Germinal center (tissue), 1 donor: ENCODE measurements at places on chromosomes 16 and 17.

GRCh38 chr17:69870091-69870530, 204.9 kb upstream of the KCNJ16 start:
- DNase-seq, result no peak

DNA sequence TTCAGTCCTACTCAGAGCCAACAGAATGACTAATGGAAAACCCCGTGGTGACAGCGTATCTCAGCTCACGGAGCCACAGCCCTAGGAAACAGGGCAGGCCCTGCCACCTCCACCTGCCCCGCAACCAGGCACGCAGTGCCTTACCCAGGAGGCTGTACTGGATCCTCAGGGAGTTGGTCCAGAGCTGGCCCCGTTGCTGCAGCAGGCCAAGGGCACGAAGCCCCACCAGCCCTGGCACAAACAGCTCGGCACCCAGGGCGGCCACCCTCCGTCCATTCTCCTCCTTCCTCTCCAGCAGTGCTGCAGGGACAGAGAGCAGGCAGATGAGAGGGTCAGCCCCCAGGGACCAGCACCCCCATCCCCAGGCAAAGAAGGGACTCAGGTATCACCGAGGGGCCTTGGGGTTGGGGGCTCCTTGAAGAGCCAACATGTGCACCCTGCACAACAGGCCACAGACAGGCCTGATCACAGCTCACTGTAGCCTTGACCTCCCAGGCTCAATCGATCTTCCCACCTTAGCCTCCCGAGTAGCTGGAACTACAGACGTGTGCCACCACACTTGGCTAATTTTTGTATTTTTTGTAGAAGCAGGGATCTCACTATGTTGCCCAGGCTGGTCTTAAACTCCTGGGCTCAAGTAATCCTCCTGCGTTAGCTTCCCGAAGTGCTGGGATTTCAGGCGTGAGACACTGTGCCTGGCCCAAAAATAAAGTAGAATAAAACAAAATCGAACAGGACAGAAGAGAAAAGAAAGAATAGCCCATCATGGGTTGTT, 115.7 kb downstream of the RMI2 start:
- DNase-seq, result no peak

DNA sequence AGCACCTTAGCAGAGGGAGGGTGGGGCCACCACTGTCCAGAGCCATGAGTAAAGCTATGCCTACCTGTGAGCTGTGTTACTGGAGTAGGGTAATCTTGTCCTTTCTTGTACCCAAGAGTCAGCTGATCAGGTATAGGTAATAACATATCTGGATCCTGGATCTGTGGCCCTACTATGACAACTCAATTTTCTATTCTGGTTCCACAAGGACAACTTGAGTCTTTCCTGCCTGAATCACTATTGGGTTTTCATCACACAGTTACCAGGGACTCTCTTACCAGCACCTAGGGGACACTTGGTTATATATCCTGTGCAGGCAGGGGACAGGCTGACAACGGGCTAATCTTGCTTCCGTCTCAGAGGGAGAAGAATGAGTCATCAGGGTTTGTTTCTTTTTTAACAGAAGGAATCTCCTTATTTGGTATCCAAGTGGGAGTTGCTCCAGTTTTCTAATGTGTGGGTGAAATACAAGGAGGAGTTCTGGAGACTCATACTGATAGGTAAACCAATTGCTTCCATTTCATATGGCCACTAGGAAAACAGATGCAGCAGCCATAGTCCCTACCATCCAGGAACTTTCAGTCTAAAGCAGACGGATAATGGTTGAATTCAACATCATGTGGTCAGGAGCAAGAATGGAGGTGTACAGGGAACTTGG, 6.8 kb downstream of the ZNF267 start:
- DNase-seq, result no peak

- no peak for DNase-seq
Measured at GRCh38 chr17:4623249-4623648, 18.2 kb downstream of the ALOX15 start.

GRCh38 chr16:400061-400591, 1.6 kb upstream of the DECR2 start:
- no peak for DNase-seq

- no peak for DNase-seq
Measured at GRCh38 chr16:12435730-12436129, 368.0 kb downstream of the CPPED1 start.

DNA sequence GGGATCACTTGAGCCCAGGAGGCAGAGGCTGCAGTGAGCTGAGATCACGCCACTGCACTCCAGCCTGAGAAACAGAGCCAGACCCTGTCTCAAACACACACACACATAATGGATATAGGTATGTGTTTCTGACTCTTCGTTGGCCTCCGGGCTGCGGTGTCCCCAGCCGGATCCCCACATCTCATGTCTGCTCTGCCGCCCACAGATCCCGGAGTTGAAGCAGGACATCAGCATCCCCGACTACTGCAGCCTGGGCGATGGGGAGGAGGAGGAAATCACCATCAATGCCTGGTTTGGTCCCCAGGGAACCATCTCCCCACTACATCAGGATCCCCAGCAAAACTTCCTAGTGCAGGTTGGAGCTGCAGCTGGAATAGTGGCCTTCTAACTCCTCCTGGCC, 15.4 kb downstream of the KDM8 start:
- DNase-seq, result no peak

DNA sequence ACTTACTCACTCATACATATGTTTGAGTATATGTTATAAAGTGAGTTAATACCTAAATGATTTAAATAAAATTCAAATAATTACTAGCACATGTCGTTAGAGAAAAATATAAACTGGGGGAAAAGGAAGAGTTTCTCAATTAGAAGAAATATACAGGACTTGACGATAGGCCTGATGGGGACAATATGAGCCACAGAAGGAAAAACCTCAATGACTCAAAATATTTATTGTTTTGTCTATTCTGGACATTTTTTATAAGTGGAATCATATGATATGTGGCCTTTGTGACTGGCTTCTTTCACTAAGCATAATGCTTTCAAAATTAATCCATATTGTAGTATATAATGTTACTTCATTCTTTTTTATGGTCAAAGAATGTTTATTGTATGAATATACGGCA, 339.2 kb upstream of the PMFBP1 start:
- no peak for DNase-seq

GRCh38 chr17:32723310-32723955, 153.5 kb downstream of the MYO1D start:
- no peak for DNase-seq

- peak; percentile 15 for DNase-seq
Measured at GRCh38 chr17:33291248-33292200, 1.6 kb downstream of the ASIC2 start.

GRCh38 chr16:68400083-68400923, 48.0 kb downstream of the SMPD3 start:
- no peak for DNase-seq

DNA sequence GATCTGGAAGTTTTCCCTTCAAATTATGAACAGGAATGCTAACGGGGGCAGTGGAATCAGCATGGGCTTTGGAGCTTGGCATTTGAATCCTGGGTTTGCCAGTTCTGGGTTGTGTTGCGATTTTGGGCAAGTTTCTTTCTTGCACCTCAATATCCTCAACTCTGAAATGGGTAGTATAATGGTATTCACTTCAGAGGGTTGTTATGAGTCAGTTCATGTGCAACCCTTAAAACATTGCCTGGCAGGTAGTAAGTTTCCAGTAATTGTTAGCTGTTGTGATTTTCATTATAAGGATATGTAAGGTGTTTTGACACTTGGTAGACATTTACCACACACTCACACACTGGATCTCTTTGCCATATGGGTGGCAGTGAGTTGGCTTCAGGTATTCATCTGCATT, 33.4 kb downstream of the SNX29 start:
- no peak for DNase-seq

GRCh38 chr17:7111784-7112509, 2.7 kb downstream of the ASGR2 start:
- DNase-seq, result no peak

DNA sequence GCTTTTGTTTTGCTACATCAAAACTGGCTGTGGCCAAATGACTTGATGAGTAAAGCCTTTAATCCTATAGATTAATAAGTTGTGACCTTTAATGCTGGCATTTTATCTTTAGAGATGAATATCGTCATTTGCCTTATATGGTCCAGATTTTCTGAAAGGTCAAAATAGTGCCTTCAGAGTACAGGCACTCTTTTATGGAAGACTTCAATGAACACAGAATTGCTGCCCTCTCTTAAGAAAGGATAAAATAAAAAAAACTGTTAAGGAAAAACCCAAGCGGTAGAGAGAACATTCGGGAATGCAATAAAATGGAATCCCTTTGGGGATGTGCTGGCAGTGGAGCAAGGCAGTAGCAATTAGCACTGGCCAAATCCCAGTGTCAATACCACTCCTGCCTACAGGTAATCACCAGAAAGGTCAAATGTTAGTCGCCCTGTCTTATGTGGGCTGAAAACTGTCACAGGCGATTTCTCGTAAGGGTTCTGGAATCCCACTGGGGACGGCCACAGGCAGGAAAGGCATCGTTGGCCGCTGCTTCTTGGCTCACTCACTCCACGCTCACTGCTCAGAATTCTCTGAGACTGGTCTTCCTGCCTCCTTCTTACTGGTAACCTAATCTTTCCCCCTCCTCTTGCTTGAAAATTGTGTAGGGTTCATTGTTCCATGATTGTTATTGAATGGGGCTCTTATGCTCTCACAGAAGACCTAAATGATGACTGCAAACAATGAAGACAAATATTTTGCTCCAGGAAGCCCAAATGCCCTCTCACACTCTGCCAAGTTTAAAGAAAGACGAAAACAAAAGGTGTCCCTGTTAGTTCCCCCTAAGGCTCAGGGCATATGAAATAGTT, 45.4 kb upstream of the HSBP1 start:
- no peak for DNase-seq

- no peak for DNase-seq
Measured at GRCh38 chr17:74748279-74748528, 224 bp upstream of the NHERF1 start.

- no peak for DNase-seq
Measured at GRCh38 chr16:3166505-3166886, 21.5 kb upstream of the OR1F1 start.

DNA sequence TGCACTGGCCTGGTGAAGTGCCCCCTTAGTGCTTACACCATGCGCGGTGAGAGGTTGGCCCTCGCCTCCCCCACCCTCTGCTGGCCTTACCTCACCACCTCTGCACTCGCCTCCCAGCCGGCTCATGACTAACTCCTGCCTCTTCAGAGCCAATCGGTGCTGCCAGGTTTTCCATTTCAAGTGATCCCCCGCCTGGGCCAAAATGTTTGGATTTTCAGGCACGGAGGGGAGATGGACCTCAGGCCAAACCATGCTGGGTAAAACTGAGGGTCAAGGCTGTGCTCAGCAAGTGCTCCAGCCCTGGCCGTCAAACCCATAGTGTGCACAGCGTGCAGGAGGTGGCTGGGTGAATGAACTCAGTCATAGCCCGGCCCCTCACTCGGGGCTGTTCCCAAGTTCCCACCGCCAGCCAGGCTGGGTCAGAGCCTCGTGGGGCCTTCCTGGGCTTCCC, 175.4 kb downstream of the SEC14L1 start:
- no peak for DNase-seq

DNA sequence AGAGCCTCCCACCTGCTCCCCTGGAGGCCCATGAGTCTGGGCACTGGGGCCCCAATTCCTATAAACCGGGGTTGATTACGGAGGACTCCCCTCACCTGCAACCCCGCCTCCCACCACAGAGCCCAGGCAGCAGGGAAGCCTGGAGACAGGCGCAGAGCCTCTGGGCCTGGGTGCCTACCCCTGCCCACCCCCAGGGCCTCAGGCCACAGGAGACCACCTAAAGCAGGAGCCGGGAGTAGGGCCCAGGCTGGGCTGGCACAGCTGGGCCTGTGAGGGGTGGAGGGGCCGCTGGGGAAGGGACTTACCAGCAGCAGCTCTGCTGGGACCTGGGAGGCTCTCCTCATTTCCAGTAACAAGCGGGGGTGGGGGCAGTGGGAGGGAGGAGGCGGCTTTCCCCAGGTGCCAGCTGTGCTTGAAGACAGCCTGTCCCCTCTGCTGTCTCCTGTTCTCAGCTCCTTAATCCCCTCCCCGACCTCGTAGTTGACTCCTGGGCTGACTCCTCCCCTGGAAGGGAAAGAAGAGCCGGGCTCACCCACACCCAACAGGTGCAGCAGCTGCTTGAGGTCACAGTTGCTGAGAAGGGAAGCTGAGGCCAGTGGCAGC, 46.8 kb downstream of the TMEM235 start:
- no peak for DNase-seq

DNA sequence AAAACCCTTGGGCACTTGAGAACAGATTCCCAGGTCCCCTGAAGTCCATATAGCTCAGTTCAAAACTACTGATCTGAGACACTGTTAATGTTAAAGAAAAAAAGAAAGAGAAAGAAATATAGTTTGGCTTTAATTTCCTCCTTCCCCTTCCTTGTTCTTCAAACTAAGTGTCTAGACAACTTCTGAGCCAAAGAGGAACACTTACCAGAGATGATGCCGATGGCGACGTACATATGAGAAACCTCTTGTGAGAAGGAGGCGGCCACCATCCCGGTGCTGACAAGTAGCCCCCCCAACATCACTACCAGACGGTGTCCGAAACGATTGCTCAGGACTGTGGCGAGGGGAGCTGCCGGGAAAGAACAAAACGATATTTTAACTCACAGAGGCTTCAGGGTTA, 17.2 kb downstream of the SLC16A6 start:
- no peak for DNase-seq

GRCh38 chr17:15928286-15928785, 16.6 kb upstream of the ADORA2B start:
- DNase-seq, result no peak

GRCh38 chr17:39716073-39716818, 14.1 kb downstream of the MIEN1 start:
- DNase-seq, result no peak

GRCh38 chr17:74010903-74011302, 192.6 kb upstream of the RPL38 start:
- no peak for DNase-seq

DNA sequence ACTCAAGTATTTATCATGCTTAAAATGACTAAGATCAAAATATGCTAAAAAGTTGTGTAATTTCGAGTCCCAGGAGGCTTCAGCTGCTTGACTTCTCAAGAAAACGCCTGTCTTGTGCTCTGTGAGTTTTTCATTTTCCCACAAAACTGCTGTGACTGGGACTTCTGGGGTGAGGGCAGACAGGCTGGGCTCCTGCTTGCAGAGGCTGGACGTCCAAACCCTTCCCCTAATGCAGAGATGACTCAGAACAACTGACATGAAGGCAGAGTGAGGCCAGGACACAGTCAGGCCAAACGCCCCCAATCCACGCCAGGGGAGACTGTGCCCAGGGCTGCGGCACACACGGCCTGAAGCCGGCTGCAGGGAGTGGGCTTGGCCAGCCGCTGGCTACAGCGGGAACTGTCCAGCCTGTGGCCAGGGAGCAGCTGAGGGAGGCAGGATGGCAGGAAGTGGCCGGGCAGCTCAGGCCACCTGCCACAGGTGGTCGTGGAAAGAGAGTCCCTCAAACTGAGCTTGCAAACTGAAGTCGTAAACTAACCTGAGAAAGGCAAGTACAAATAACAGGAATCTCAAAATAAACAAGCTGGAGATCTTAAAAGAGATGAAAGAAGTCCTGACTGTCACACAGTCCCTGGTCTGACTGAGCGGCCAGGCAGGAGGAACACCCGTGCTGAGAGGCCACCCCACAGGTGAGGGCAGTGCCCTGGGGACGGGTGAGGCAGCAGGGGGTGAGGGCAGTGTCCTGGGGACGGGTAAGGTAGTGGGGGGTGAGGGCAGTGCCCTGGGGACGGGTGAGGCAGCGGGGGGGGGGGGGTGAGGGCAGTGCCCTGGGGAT, 21.3 kb upstream of the HEXD start:
- DNase-seq, result no peak
